ENCODE measurements at places on chromosomes 6 and 20.

GRCh38 chr6:130069485-130069884 is 51.1 kb downstream of the L3MBTL3 start:
- no peak for DNase-seq

- DNase-seq, result no peak
Observed at GRCh38 chr6:41051873-41052272, 1.1 kb upstream of the APOBEC2 start.

- no peak for DNase-seq
Observed at GRCh38 chr6:56483929-56484328, 158.8 kb downstream of the DST start.

DNA sequence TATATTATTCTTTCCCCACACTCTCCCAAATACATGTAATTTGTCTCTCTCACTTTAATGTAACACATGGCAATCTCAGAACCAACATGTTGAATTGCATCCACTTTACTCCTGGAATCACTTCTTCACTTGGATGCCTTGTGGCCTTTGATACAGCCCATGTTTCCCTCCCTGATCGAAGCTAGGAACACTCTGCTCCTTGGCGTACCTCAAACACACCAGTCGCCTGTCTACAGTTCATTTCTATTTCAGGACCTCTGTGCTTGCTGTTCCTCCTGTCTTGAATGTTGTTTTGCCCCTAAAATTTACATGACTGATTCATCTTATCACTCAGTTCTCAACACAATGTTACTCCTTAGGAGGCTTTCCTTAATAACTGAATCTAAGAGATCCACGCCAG is 102.3 kb upstream of the VSTM2L start:
- no peak for DNase-seq

DNA sequence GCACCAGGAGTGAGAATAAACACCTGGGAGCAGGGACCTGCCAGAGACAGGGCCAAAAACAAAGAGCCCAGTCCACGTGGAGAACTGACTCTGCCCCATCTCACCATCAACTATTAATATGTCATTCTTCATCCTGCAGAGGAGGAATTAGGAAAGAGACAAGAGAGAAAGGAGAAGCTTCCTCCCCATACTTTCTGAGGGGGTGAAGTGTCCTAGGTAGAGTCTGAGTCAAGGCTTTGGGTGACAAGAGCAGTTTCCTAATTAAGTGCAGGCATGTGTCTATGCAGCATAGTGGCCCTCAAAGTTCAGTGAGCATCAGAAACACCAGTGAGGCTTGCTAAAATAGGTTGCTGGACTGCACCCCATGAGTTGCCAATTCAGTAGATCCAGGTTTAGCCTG is 40.7 kb upstream of the BMP2 start:
- DNase-seq, result no peak

- DNase-seq, result no peak
Observed at GRCh38 chr6:118122801-118123200, 215.7 kb downstream of the SLC35F1 start.

- DNase-seq, result no peak
Observed at GRCh38 chr6:12645941-12646340, 70.6 kb upstream of the PHACTR1 start.

DNA sequence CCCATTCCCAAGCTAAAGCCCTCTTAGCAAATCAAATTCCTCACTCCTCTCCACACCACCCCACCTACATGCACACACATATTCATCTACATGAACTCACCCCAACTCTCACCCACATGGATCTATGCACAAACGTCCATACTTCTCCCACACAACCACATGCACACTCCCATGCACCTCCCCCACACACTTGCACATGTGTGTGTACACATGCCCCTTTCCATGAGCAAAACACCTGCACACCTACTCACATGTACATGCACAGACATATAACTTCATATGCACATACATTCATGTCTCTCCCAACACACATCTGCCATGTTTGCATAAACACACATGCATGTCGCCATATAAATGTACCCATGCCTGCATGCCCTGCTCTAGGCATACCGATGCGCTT is 22.8 kb upstream of the CST1 start:
- DNase-seq, result no peak

- DNase-seq, result no peak
Observed at GRCh38 chr6:324116-324728, 31.9 kb downstream of the DUSP22 start.

DNA sequence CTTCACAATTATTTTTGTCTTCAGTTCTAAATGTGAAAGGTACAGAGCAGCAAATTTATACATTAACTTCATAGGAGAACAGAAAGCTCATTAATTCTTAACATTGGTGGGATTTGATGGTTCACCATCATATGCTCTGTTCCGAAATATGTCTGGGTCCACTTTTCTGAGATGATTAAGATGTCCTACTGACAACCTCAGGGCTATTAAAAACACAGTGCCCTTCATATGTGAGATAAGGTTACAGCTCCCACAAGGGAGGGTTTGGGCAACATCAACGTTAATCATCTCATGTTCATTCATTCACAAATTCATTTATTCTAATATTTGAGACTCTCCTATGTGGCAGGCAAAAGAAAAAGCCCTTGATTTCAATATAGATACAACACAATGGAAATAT is 91.2 kb downstream of the ELOVL5 start:
- DNase-seq, result no peak

- DNase-seq, result no peak
Observed at GRCh38 chr6:85130743-85131142, 319.1 kb upstream of the NT5E start.

- no peak for DNase-seq
Observed at GRCh38 chr6:38068854-38069590, 249.5 kb downstream of the ZFAND3 start.

- no peak for DNase-seq
Observed at GRCh38 chr6:147016440-147016839, 187.8 kb upstream of the STXBP5 start.

GRCh38 chr6:134447883-134448387 is 130.0 kb upstream of the SGK1 start:
- DNase-seq, result no peak

GRCh38 chr6:13328076-13328874 is at the start of gene TBC1D7:
TBC1D7 (minus strand) TSS chr6:13328537; CDS start chr6:13326898, 1,639 bp downstream.
- DNase-seq, result peak; percentile 90

- no peak for DNase-seq
Observed at GRCh38 chr20:23237201-23237600, 113.4 kb upstream of the NXT1 start.

- DNase-seq, result no peak
Observed at GRCh38 chr6:157579467-157580031, 198.6 kb downstream of the ZDHHC14 start.

DNA sequence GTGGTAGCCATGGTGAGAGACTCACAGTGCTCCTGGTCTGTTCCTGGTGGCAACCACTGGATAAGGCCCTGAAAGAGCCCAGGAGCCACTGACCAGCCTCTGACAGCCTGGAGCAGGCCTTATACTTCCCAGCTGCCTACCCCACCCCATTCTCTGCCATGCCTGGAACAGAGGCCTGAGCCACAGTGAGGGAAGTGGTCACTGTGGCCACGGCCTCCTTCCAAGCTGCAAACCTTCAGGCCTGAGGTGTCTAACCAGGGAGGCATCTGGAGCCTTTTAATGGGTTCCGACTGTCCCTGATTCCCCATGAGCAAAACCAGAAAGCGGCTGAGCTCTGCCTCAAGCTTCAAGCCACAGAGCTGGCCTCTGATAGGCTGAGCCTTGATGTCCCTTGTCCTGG is 113.0 kb upstream of the SIRPA start:
- DNase-seq, result no peak

GRCh38 chr20:43691928-43692524 is 25.1 kb downstream of the MYBL2 start:
- DNase-seq, result no peak

DNA sequence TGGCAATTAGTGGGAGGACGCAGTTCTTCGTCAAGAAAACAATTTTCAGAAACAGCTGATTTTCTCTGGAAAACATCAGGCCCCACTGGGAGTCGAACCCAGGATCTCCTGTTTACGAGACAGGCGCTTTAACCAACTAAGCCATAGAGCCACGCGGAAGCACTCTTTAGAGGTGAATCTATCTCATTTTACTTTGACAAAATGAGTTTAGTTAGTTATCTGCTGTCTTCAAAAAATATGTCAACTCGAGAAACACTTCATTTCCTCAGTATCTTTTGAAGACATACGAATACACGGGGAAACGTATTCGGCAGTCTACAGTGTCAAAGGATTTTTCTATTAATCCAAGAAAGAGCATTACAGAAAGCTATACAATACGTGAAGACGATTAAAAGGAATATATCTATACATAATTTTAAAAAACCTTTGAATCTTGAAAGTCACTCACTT is 26.7 kb downstream of the GPX6 start:
- no peak for DNase-seq

- no peak for DNase-seq
Observed at GRCh38 chr20:36153736-36154699, 522 bp upstream of the EPB41L1 start.

- DNase-seq, result no peak
Observed at GRCh38 chr6:5937169-5937909, 69.4 kb downstream of the NRN1 start.

- no peak for DNase-seq
Observed at GRCh38 chr20:9070304-9070703, 1.4 kb downstream of the PLCB4 start.

- no peak for DNase-seq
Observed at GRCh38 chr6:75952128-75952527, 120.3 kb downstream of the IMPG1 start.

GRCh38 chr6:19356692-19357091 is 480.5 kb upstream of the ID4 start:
- no peak for DNase-seq

- DNase-seq, result no peak
Observed at GRCh38 chr6:25219216-25219916, 59.8 kb upstream of the CARMIL1 start.

Data from stimulated activated CD8-positive, alpha-beta memory T cell treated with anti-CD3 and anti-CD28 coated beads, Interleukin-4, amount 100 ng/mL, for 1 hour (primary cell).